ENCODE measurements at places on chromosomes 7 and 10.

DNA sequence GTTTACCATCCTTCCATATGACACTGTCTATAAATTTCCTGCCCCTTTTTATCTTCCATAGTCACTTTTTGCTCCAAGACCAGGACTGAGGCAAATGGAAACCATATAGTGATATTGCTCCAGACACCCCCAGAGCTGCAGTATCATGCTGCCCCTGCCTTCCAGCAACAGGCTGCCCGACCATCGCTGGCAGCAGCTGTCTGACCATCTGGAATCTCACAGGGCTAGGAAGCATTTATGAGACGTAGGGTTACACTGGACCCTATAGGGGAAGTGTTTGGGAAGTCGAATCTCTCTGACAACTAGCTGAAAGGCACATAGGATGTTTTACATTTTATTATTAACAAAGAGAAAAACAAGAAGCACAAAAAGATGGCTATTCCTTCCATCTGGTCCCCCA lies 19.4 kb downstream of the ENO4 start:
- DNase-seq, result no peak

GRCh38 chr10:62056698-62057097 lies 155.2 kb downstream of the ARID5B start:
- no peak for DNase-seq

- no peak for DNase-seq
Measured at GRCh38 chr10:113052076-113052830, 102.2 kb downstream of the TCF7L2 start.

GRCh38 chr7:96993094-96993865 lies 12.1 kb upstream of the DLX6 start:
- DNase-seq, result no peak

DNA sequence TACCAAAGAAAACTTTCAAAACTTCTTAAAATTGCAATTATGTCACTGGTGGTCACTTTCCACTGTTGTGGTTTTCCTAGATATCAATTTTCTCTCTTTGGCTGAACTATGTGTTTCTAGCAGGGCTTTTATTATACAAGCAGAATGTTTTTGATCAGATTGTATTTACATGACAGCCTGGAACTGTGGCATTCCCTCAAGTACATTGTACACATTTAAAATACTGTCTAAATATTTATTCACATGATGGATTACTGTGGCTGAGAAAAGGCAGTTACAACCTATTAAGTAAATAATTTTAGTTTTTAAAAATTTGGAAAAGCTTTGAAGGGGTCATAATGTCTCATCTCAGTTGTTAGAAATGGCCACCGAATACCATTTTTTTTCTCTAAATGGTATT lies 231.9 kb upstream of the PPP1R3A start:
- peak; percentile 30 for DNase-seq

GRCh38 chr10:9291081-9291480 lies 1236.6 kb downstream of the GATA3 start:
- DNase-seq, result no peak

DNA sequence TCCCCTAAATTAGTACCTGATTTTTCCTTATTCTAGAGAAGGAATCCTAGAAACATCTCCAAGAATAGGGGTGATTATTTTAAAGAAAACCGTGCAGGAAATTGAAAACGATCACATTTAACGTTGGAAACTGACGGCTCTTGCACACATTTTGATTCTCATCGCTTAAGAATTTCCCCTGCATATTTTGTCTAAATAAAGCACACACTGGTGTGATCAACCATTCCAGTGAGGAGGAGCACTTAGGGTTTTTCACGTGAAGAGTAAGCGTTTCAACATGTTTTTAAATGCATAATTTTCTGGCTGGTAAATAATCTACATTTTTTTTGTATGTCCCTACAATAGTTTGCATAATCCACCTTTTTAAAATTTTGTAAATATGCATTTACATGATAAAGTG lies 229.7 kb upstream of the PFKP start:
- no peak for DNase-seq

- DNase-seq, result no peak
Measured at GRCh38 chr10:127092916-127093315, 103.5 kb downstream of the INSYN2A start.

DNA sequence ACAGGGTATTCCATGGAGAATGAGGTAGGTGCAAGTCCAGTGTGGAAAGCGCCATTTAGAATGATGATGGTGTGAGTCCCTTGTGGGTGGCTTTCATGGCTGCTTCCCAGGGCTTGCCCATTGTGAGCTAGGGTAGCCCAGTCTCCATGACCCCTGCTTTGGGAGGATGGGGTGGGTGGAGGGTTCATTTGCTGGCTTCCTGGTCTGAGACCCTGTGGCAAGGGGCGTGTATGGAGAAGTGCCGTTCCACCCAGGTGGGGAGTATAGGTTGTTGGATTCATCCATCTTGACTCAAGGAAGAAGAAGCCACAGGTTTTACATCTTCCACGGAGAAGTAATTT lies 27.7 kb downstream of the CCM2 start:
- DNase-seq, result no peak

- peak; percentile 83 for DNase-seq
Measured at GRCh38 chr10:100894033-100894432, 18.7 kb upstream of the SLF2 start.

DNA sequence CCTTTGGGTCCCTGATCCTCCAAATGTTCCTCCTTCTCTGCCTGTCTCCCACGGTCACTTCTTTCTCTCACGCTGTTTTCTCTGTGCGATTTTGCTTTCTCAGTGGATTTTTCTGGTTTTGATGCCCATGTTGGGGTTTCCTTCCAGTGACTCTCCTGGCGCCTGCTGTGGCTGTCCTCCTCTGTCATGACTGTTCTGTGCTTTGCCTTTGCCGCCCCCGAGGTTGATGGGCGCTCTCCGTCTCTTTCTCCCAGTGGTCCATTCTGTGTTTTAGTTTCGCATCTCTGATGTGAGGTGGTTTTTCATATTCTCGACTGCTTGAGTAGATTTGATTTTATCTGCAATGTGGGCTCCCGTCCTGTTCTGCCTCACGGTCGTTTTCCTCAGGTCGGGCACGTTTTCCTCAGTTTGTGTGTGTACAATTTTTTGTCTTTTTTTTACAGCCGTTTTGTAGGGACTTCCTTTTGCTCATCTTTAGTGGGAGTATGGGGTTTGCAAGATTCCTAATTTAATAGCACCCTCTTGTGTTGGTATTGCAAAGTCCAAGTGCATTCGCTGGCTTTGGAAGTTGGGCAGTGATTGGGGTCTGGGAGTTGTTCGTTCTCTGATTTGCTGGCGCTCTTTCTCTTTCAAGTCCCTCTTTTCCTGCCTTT lies 100.0 kb downstream of the INPP5A start:
- no peak for DNase-seq

DNA sequence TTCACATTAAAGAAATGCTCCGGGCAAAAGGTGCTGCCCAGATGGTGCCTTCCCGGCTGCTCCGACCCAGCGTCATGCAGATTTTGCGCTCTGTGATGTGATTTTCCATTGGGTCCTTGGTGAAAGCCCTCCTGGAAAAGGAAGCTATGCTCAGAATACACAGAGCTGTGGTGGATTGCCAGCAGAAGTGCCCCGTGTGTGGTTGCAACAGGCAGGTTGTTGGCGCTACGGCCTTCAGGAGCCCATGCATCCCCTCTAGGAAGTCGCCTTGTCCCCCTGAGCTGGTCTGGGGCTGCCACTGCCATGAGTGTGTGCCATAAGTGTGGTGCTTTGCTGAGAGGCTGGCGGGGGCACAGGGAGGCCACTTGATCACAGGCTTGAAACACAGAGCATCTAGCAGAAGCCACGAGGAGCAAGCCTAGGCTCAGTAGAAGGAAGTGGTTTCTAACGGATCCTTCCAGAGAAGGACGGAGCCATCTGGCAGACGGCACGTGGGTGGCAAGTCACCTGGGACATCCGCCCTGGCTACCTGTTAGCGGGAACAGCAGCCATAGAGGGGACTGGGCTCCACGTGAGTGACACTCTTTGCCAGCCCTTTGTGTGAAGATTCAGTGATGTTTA lies 210.9 kb downstream of the CUX1 start:
- DNase-seq, result no peak

GRCh38 chr10:75400771-75401568 lies 594 bp downstream of the ZNF503 start:
- no peak for DNase-seq

GRCh38 chr10:18144928-18145327 lies 4.7 kb downstream of the CACNB2 start:
- peak; percentile 27 for DNase-seq

DNA sequence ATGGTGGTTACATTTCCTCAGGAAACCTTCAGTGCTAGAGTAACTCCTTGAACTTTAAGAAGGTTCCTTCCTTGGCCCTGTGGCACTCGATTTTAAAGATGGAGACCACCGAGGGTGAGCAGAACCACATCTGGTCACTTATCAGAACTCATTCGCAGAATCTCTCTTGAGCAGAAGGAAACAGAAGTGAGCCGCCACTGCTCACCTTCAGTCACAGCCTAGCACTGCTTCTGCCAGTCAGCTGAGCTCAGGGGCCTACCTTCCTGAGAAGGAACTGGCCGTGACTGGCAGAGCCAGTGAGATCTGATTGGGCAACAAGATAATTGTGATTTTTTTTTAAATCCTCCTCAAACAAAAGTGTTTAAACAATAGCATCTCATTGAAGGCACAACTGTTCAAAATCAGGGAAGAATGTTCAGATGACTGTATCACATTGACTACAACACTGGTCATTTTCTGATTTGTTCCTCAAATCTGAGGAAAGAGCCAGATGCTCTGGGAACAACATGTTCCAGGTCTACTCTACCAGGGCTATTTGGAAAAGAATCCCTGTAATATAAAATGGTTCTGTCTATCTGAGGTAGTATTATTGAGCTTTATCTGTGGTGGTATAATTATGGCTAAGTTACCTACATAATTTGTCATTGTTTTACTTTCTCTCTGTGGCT lies 2.7 kb upstream of the SYPL1 start:
- no peak for DNase-seq

DNA sequence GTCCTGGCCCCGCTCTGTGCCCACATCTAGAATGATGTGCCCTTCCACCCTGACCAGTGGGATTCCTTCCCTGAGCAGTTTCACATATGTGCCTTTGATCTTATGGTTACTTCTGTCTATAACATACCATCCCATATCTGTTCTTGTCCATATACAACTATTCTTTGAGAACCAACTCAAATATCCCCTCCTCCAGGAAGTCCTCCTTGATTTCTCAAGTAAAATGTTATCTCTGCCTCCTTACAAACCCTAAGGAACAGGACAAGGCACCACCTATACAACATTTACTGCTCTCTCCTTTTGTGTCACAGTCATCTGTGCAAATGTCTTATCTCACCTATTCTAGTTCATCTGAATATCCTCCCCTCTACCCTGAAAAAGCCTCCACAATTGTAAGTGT lies 28.2 kb downstream of the HABP2 start:
- no peak for DNase-seq

- no peak for DNase-seq
Measured at GRCh38 chr7:101728128-101728527, 89.3 kb upstream of the CUX1 start.

- DNase-seq, result no peak
Measured at GRCh38 chr10:110413049-110413783, 84.5 kb upstream of the DUSP5 start.

- DNase-seq, result no peak
Measured at GRCh38 chr7:148621563-148621962, 31.0 kb downstream of the C7orf33 start.

DNA sequence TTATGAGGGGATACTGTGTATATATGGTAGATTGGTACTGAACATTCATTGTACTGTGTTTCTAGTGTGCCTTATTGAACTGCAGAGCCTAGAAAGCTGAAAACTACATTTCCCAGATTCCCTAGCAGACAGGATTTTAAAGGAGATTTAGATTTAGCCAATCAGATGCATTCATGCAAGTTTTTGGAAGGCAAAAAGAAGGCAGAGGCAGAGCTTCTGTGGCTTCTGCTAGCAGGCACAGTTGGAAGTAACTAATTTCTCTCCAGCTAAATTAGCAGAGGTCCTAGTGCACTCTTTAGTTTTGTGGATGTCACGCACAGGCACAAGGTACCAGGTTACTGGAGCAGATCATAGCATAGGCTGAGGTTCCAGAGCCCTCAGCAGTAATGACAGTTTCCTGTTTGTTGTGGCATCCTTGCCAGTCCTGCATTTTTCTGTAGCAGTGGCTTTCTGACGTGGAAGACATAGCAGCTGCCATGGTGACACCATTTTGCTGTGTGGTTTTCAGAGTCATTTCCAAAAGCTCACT lies 83.7 kb upstream of the CCDC71L start:
- DNase-seq, result no peak

GRCh38 chr10:118800920-118801319 lies 46.1 kb upstream of the CACUL1 start:
- DNase-seq, result no peak

DNA sequence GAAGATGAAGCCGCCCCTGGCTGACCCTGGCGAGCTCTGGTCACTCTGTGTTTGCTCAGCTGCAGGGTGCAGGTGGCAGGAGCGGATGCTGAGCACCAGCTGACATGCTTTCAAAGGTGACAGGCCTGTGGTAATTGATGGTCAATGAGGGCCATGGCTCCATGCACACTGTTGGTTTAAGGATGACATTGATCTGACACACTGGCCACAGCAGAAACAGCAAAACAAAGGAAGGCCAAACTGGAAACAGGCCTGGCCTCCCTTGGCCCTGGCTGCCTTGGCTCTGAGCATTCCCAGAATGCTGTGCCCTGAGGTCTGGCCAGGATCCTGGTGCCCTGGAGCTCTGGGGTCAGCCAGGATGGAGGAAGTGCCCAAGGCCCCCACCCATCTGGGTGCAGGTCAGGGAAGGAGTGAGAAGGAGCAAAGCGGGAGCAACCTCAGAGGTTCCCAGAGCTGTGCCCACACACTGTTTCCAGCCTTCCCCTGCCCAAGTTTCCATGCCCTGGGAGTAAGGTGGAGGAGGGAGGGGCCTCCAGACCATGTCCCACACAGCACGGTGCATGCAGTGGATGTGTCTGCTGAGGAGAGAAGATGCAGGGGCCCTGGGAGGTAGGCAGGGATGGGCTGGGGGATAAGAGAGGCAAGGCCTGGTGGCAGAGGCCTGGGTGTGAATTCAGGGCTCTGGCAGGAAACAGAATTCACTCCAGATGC lies 302.2 kb downstream of the RPS24 start:
- DNase-seq, result no peak

- DNase-seq, result no peak
Measured at GRCh38 chr7:33485747-33486493, 356.6 kb downstream of the BBS9 start.

GRCh38 chr10:96560966-96561887 lies 25.6 kb downstream of the TM9SF3 start:
- no peak for DNase-seq

GRCh38 chr7:11650500-11650899 lies 181.5 kb downstream of the THSD7A start:
- no peak for DNase-seq

GRCh38 chr10:132691711-132692153 lies 94.2 kb downstream of the NKX6-2 start:
- no peak for DNase-seq

- no peak for DNase-seq
Measured at GRCh38 chr7:133568544-133568943, 315.7 kb downstream of the EXOC4 start.

GRCh38 chr10:132571650-132572544 lies 34.3 kb downstream of the INPP5A start:
- peak; percentile 19 for DNase-seq
